ENCODE measurements at places on chromosomes 2 and 18.

GRCh38 chr2:16006537-16007166 lies 66.3 kb downstream of the MYCN start:
- DNase-seq: no peak

DNA sequence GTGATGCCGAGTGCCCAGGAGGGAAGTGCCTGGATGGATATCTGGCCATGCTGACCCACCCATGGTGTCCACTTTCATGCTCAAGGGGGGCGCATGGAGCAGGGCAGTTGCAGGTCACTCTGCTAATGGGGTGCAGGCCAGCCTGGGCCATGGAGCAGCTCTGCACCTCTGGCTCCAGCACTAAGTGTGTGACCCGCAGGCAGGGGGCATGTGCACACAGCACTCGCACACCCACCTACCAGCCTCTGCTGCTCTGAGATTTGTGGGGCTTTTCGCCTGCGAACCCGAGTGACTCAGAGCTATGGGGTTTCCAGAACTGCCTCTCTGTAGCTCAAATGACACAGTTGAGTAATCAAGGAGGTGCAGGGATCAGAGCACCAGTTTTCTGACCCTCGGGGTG lies 66.2 kb downstream of the CYP26B1 start:
- DNase-seq: no peak

DNA sequence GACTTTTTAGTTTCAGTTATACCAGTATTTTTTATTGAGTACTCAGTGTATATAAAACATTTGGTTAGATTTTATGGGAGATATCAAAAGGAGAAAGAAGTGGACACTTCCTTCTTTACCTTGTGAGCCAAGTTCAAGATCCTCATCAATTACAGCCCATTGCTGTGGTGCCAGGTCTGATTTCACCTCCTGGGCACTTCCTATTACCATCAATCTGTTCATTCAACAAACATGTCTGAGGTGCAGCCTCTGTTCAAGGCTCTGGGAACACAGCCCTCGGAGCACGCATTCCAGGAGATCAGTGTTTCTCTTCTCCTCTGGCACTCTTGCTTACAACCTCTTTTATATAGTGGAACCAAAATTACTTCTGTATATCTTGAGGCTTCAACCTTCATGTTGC lies 171.4 kb upstream of the ALPP start:
- DNase-seq: no peak

- DNase-seq: no peak
Measured at GRCh38 chr2:177723235-177723634, 330.7 kb downstream of the AGPS start.

DNA sequence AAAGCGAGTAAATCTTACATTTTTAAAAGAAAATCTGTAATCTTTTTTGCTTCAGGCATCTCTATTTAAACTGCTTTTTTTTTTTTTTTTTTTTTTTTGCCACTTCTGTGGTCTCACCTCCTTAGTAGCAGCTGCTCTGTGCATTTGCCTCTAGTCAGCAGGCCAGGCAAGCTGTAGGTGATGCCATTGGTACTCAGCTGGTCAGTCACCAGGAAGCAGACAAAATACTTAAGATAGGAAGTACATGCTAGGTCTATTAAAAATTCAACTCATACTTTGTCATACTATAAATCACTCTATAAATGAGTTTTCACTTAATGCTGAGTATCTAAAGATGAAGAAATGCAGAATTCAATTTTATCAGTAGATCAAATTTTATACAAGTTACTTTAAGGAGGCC lies 83.7 kb downstream of the KYNU start:
- no peak for DNase-seq

DNA sequence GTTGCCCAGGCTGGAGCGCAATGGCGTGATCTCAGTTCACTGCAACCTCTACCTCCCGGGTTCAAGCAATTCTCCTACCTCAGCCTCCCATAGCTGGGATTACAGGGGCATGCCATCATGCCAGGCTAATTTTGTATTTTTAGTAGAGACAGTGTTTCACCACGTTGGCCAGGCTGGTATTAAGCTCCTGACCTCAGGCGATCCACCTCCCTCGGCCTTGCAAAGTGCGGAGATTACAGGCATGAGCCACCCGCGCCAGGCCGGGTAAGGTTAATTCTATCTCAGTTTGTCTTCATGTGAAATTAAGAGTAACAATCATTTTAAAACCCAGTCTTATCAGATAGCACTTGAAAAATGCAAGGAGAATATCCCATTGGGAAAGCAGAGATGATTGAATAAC lies 1681.7 kb upstream of the DDX18 start:
- no peak for DNase-seq

GRCh38 chr2:177334940-177335543 lies 57.5 kb upstream of the AGPS start:
- no peak for DNase-seq

- DNase-seq: no peak
Measured at GRCh38 chr18:46812311-46812710, 55.5 kb upstream of the ST8SIA5 start.

GRCh38 chr18:32072321-32072720 lies 19.4 kb upstream of the RNF138 start:
- no peak for DNase-seq

DNA sequence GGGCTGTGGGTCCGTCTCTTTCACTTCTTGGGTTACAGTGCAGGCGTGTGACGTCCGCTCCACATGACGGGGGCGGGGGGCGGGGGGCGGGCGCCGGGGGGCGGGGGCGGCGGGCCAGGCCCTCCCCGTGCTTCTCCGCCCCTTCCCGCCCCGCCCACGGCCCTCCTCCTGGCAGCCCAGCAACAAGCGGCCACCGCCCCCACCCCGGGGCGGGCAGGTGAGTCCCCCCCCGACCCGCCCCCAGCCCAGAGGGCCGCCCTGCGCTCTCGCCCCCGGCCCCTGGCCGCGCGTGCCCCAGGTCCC lies 3.6 kb downstream of the ZNF516 start:
- DNase-seq: peak; percentile 84

GRCh38 chr2:104405623-104406022 lies 448.3 kb upstream of the POU3F3 start:
- no peak for DNase-seq

- DNase-seq: no peak
Measured at GRCh38 chr2:38293152-38293865, 83.8 kb downstream of the ATL2 start.

GRCh38 chr2:180505203-180505602 lies 475.2 kb upstream of the UBE2E3 start:
- no peak for DNase-seq

All from ecto neural progenitor cell (in vitro differentiated cells).